ENCODE measurements at places on chromosomes 2 and 18.

GRCh38 chr2:65316072-65316471 lies 88.4 kb downstream of the ACTR2 start:
- DNase-seq: no peak

- no peak for DNase-seq
These were observed 36.2 kb downstream of the CAPN13 start for GRCh38 chr2:30770816-30771576.

DNA sequence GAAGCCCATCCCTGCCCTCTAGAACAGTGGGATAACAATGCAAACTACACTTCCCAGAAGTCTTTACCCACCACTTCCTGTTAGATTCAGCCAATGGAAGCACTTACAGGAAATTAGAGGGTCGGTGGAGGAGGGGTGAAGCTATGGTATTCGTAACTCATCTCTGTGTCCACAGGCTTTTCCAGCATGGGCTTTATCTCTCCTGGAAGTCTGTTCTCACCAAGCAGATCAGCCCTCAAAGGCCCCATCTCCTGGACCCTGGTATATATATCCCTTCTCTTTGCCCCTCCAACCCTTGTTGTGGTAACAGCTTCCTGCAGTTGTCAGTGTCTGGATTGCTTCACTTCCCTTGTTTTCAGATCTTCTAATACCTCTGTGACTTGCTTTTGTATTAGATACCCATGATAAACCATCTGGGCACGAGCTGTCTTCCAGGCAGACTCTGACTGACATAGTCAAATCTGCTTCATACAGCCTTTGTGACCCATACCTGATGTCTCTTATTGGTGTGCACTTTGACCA lies 475.0 kb upstream of the POU3F3 start:
- no peak for DNase-seq

DNA sequence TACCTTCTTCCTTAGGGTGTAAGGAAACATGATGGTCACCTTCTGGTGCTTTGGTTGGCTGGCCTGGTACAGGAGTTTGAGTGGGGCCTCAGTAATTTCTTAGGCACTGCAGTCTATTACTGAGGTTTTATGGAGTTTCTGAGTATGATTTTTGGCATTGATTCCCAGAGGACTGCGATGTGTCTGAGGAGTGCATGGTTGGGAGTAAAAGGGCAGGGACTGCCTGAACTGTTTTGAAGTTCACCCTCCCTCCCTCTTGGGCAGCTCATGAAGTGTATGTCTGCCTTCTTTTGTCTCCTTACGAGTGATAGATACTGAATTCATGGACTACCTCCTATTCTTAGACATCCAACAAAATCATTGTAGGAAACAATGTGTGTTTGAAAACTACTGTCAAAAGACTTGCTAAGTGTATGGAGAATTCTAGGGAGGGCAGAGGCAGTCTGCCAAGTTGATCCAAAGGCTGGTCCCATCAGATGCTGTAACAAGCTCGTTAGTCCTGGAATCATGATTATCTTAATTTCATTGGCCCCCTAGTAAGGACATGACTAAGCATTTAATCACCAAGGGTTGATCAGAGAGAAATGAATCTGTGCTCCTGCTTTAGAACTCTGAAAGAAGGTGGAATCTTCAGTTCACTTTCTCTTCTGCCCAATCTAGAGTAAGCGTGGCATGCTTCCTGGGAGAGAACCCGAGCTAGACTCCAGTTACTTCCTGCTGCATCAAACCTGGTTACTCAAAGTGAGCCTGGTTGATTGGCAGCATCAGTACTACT lies 26.5 kb downstream of the LYPD6B start:
- no peak for DNase-seq

DNA sequence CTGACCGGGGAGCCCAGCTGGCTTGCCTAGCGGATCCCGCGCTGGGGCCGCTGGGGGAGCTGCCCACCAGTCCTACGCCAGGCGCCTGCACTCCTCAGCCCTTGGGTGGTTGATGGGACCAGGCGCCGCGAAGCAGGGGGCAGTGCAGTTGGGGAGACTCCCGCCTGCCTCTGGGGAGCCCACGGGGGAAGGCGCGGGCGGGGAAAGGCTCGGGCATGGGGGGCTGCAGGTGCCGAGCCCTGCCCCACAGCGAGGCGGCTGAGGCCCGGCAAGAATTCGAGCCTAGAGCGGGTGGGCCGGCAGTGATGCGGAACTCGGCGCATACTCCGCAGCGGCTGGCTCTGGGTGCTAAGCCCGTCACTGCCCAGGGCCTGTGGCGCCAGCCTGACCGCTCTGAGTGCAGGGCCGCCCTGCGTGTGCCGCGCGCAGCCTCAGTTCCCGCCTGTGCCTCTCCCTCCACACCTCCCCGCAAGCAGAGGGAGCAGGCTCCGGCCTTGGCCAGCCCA lies 249.1 kb upstream of the TEKT4 start:
- DNase-seq: no peak

- DNase-seq: no peak
These were observed 63.0 kb upstream of the GALNT13 start for GRCh38 chr2:153808679-153809078.

GRCh38 chr2:241821460-241822263 lies 12.7 kb downstream of the NEU4 start:
- DNase-seq: no peak

GRCh38 chr2:241156971-241157441 lies 6.7 kb downstream of the PPP1R7 start:
- DNase-seq: no peak

Measured in SW 1271 (cell line).